ENCODE measurements at places on chromosomes 12 and 14.

DNA sequence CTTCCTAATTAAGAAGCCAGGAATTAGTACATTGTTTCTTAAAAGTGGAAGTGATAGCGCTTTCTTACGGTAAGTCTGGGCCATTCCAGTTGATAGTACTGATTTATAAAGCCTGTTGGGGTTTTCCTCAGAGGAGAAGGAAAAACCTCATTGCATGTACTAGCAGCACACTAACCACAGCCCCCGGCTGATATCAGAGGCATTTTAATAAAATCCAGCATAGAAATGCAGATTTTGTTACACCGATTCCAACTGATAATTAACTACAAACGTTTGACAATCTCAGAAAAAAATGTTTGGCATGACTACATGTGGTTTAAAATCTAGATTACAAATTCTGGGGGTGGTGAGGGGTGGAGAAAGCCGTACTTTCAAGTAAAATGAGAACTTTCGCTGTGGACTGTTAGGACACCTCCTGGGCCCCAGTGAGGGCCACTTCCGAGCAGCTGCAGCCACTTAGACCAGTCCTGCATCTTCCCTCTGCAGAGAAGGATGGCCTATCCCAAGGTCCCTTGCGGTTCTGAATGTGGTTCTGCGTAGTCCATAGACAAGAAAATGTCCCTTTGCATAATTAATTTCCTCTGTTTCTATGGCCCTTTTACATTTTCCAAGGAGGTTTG, 374.4 kb downstream of the NUAK1 start:
- DNase-seq = no peak

GRCh38 chr14:65847075-65847847, 434.7 kb downstream of the FUT8 start:
- peak; percentile 45 for DNase-seq

GRCh38 chr12:565161-565560, 98.1 kb downstream of the NINJ2 start:
- no peak for DNase-seq

DNA sequence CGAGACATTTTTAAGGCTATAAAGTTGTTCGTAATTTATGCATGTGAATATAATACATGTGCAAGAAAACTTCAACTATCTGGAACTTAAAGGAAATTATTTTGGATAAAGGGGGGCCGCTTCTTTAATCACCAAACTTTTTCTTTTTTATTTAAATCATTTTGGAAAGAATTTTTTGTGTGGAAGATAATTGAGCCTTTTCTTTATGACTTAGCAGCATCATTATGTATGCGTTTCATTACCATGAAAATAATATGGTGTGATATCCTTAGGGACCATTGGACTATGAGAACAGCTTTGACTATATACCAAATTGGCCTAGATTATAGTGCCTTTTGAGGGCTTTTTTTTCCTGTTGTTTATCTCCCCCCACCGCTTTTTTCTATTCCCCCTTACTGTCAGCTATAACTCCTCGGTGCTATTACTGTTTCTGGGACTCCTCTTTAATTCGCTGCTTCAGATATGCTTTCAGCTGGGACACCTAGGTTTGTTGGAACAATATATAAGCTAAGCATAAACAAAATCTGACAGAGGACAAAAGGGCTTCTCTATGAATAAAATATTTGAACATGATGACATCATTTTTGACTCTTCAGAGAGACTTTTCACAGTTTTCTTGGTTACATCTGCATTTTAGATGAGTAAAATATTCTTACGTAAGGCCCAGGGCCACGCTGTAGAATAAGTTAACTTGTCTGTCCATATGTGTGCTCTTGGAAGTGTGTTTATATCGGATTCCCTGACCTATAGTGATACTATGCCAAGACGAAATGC, 392.7 kb downstream of the NPAS3 start:
- DNase-seq = no peak

GRCh38 chr12:11718105-11718504, 68.6 kb downstream of the ETV6 start:
- no peak for DNase-seq

- no peak for DNase-seq
These were observed 375.5 kb downstream of the RAD51B start for GRCh38 chr14:68195126-68195525.

- DNase-seq = no peak
These were observed 38.1 kb downstream of the DIO3 start for GRCh38 chr14:101599234-101599885.

All from activated naive CD4-positive, alpha-beta T cell treated with anti-CD3 and anti-CD28 coated beads, Interleukin-2, amount 50 U/mL, for 16 hours (primary cell).